ENCODE measurements at places on chromosomes 7 and 10.

GRCh38 chr10:70346155-70346554 is 36.3 kb downstream of the LRRC20 start:
- no peak for DNase-seq

GRCh38 chr10:45470098-45471012 is 96.3 kb downstream of the ALOX5 start:
- DNase-seq: no peak

DNA sequence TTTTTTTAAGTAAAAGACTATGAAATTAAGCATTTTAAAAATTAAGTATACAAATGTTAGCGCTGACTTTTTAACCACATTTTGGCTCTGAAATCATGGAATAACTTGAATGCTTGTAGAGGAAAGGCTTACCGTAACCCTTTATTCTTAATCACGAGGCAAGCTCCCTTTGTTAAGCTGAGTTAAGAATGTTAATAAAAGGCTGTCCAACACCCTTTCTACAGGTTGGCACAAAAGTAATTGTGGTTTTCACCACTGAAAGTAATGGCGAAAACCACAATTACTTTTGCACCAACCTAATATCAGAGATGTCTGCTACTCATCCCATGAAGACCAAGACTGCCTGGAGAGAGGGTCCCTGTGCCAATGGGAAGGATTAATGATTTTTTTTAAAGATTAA is 70.6 kb downstream of the STK17A start:
- no peak for DNase-seq

GRCh38 chr10:27368706-27369105 is 128.1 kb upstream of the ACBD5 start:
- no peak for DNase-seq

GRCh38 chr7:54843841-54844355 is 84.9 kb upstream of the SEC61G start:
- DNase-seq: no peak

- DNase-seq: no peak
Observed at GRCh38 chr7:155804431-155804831, 7.8 kb downstream of the SHH start.

DNA sequence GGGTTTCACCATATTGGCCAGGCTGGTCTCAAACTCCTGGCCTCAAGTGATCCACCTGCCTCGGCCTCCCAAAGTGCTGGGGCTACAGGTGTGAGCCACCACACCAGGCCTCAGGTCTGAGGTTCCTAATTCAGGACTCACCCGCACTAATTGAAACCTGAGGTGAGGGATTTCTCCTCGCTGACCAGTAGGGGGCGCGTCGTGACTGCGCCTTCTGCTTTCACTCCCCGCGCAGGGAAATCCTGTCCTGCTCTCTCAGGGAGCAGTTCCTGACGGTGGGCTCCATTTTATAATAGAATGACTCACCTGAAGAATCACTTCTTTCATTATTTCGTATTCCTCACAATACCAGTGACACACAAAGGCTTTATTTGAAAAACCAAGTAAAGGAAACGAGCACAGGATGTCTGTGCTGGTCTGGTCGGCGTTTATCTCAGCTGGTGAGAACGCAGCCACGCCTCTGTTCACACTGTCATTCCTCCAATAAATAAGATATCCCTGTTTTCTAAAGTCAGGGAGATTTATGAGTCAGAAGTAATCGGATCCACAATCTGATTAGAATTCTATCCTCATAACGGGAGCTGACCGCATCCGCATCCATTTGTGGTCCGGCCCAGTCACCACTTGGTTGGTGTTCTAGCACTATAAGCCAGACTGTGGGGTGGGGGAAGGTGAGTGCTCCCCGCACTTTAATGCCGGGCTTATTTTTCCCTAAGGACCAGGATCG is 35.4 kb downstream of the BAG3 start:
- peak; percentile 74 for DNase-seq

GRCh38 chr10:27744802-27745731 is 552 bp downstream of the MKX start:
- DNase-seq: no peak

GRCh38 chr10:81873231-81873931 is 1.6 kb upstream of the NRG3 start:
- no peak for DNase-seq

- DNase-seq: no peak
Observed at GRCh38 chr7:105426606-105427146, 38.0 kb upstream of the SRPK2 start.

DNA sequence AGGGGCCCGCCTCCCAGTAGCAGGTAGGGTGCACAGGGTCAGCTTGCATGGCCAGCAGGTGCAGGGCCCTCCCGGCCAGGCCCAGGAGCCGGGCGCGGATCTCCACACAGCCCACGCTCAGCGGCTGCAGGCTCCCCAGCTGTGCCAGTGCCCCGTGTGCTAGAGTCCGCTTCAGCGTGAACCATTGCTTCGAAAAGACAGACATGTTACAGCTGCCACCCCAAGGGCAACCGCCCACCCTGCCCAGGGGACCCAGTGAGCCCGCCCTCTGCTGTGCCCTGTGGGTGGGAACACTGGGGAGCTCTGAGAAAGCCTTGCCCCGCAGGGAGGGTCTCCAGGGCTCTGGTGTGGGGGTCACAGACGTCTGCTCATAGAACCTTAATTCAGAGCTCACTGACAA is 64.3 kb upstream of the NKX6-2 start:
- DNase-seq: no peak

DNA sequence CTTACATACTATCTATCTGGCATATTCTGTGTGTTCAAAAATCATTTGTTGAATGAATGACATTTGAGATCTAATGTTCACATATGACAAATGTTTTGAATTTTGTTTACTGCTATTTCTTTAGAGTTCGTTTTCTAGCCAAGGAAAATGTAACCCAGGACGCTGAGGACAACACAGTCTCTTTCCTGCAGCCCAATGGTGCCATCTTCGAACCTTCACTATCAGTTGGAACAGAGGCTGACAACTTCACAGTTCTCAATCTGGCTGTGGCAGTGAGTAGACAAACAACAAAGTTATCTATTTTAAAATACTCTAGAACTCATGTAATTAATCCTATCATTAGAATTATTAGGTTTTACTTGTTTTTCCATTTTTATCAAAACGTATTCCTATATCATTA is 22.5 kb downstream of the CD36 start:
- DNase-seq: no peak

GRCh38 chr7:94067047-94067446 is 62.9 kb upstream of the BET1 start:
- DNase-seq: no peak

DNA sequence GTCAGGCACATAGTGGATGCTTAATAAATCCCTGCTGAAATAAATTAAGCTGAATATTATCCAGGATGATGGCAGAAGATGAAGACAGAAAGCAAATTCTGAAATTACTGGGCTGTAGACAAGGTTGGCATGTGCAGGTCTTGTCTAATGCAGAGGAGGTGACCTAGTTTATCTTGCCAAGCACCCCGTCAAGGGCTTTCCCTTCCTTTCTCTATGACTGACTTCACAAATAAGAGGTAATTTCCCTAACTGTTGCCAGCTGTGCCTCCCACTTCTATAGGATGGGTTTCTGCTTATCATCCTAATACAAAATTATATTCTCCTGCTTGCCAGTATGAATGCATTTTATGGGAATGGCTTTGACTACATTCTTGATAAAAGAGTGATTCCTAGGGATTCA is 38.0 kb downstream of the LHFPL3 start:
- no peak for DNase-seq

All from stimulated activated CD8-positive, alpha-beta memory T cell treated with anti-CD3 and anti-CD28 coated beads, Interleukin-15, amount 100 ng/mL, for 48 hours (primary cell).